ENCODE measurements at places on chromosomes 12 and 14. TPM values are rescaled to one million over a fixed set of nuclear protein-coding genes. Genes with fewer than 3 reads are reported as not detected.

NGDN gene
- 60.7 TPM for total RNA-seq

TMPRSS12 gene
- not detected for total RNA-seq

ADGRD1 gene
- total RNA-seq: not detected

COX8C gene
- not detected for total RNA-seq

PTHLH gene
- not detected for total RNA-seq

SYNDIG1L gene
- not detected for total RNA-seq

ATF1 gene
- 52.3 TPM for total RNA-seq

PIWIL1 gene
- not detected for total RNA-seq

C12orf60 gene
- total RNA-seq: 1.4 TPM

KRT78 gene
- total RNA-seq: not detected

Measured in CD4-positive, alpha-beta memory T cell (primary cell).